ENCODE measurements at places on chromosomes 7 and 10. TPM values are rescaled to one million over a fixed set of nuclear protein-coding genes. Genes with fewer than 3 reads are reported as not detected.
A peak's percentile ranks its signal among the peaks of the same experiment; 100 is the strongest.

CHAT gene
- not detected for total RNA-seq

AKR1E2 gene
- total RNA-seq: 15.5 TPM

DNA sequence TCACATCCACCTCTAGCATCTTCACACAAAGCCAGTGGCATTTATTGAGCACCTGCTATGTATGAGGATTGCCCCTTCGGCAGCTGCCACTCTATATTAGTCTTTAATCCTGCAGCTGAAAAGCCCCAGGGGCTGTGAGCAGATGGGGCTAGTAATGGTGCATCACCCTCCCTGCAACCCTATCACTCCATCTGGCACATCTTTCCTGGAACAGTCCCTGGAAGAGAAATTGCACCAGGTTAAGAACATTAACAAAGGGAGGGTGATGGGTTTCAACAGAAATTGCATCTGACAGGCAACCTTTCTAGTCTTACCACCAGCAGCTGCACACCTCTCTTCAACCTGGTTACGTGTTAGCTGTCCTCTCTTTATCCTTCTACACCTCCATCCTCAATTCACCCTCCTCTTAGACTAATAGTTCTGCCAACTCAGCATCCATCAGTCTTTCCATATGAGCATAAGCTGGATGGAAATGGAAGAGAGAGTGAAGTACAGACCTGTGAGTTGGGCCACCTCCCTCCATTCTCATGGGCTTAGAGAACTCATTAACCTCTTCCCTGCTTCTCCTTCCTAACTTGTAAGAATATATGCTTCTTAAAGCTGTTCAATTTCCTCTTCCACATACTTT is 168.6 kb upstream of the NEBL start:
- no peak for DNase-seq
- H3K27me3 ChIP-seq: no peaks in the 10 kb centered on the region
- H3K27ac ChIP-seq: no peak overlapping the region
- H3K4me3 ChIP-seq: no peak overlapping the region

DNA sequence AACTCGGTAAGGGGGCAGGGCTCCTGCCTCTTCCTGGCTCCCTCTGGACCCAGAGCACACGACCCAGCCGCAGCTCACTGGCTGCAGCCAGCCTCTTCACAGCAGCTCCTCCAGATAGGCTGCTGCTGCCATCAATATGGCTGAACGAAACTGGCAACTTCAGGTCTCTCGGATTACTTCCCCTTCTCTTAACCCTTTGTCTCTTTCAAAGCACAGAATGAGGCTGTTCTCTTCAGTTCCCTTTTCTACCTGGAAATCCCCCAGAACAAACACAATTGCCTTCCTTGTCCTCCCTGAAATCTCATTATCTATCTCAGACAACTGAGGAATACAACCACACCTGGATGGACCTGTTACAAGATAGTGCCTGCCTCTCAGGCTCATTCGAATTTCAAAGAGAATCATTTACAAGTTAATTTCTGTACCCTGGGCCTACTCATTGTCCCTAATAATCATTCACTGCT is 193.4 kb upstream of the MBL2 start:
- no peak overlapping the region for H3K27ac ChIP-seq
- no peak overlapping the region for H3K4me3 ChIP-seq
- no peaks in the 10 kb centered on the region for H3K4me1 ChIP-seq
- H3K36me3 ChIP-seq: no peaks in the 10 kb centered on the region
- no peak for DNase-seq

DNA sequence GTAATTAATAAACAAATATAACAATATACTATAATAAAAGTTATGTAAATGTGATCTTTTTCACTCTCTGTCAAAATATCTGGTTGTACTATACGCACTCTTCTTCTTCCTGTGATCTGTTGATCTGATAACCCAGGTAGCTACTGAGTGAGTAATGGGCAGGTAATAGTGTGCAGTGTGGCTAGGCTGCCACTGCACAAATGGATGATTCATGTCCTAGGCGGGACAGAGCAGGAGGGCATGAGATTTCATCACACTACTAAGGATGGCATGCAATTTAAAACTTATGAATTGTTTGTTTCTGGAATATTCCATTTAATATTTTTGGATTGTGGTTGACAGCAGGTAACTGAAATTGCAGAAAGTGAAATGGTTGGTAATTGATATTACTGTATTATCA is 44.5 kb downstream of the TAS2R16 start:
- H3K27me3 ChIP-seq: no peaks in the 10 kb centered on the region
- no peak for DNase-seq
- H3K27ac ChIP-seq: no peak overlapping the region
- H3K4me1 ChIP-seq: no peaks in the 10 kb centered on the region
- no peak overlapping the region for H3K4me3 ChIP-seq

GRCh38 chr10:124239134-124239533 is 145.7 kb upstream of the CHST15 start:
- no peaks in the 10 kb centered on the region for H3K27me3 ChIP-seq
- no peaks in the 10 kb centered on the region for H3K4me1 ChIP-seq
- no peak overlapping the region for H3K4me3 ChIP-seq

GRK5 gene
- 20.1 TPM for total RNA-seq

OR2A5 gene
- total RNA-seq: not detected

DNA sequence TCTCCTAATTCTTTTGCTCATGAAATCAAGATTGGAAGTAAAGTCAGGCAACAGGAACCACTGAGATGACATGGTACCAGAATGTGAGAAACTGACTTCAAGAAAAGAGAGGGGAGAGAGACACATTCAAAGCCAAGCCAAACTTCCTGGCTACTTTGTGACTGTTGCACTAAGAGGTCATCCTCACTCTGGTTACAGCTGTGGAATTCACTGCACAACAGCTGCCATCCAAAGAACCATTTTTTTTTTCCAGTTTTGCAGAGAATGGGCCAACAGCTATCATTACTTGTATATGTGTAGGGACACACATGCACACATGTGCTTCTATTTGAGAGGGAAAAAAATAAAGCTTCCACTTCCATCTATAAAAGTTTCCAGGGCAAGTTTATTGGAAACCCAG is 203.5 kb downstream of the GLI3 start:
- no peaks in the 10 kb centered on the region for H3K4me1 ChIP-seq
- H3K4me3 ChIP-seq: no peak overlapping the region
- H3K27ac ChIP-seq: no peak overlapping the region

GRCh38 chr10:5434017-5434753 is 21.8 kb downstream of the NET1 start:
- no peaks in the 10 kb centered on the region for H3K27me3 ChIP-seq
- H3K36me3 ChIP-seq: no peaks in the 10 kb centered on the region
- H3K27ac ChIP-seq: no peak overlapping the region
- H3K4me3 ChIP-seq: no peak overlapping the region
- no peaks in the 10 kb centered on the region for H3K4me1 ChIP-seq

DNAJC1 gene
- total RNA-seq: 92.2 TPM

NODAL gene
- total RNA-seq: not detected

- no peaks in the 10 kb centered on the region for H3K27me3 ChIP-seq
- no peaks in the 10 kb centered on the region for H3K36me3 ChIP-seq
- H3K27ac ChIP-seq: peak overlapping the region; percentile 36
Observed at GRCh38 chr10:17682236-17682946, 38.4 kb downstream of the STAM start.

GRCh38 chr7:107725138-107725740 is 18.7 kb upstream of the CBLL1 start:
- H3K4me1 ChIP-seq: no peaks in the 10 kb centered on the region
- no peaks in the 10 kb centered on the region for H3K27me3 ChIP-seq
- DNase-seq: no peak
- no peak overlapping the region for H3K27ac ChIP-seq
- H3K36me3 ChIP-seq: no peaks in the 10 kb centered on the region
- no peak overlapping the region for H3K4me3 ChIP-seq

TBX20 gene
- not detected for total RNA-seq

GRCh38 chr7:54917613-54918391 is 101.0 kb upstream of the EGFR start:
- H3K4me1 ChIP-seq: peaks cover 12% of the 10 kb centered on the region
- H3K27me3 ChIP-seq: no peaks in the 10 kb centered on the region
- no peak for DNase-seq

STK31 gene
- total RNA-seq: not detected

- no peaks in the 10 kb centered on the region for H3K27me3 ChIP-seq
- no peak overlapping the region for H3K4me3 ChIP-seq
- no peak overlapping the region for H3K27ac ChIP-seq
- H3K4me1 ChIP-seq: no peaks in the 10 kb centered on the region
- no peaks in the 10 kb centered on the region for H3K36me3 ChIP-seq
Observed at GRCh38 chr10:29009464-29009863, 279.4 kb upstream of the LYZL1 start.

DNA sequence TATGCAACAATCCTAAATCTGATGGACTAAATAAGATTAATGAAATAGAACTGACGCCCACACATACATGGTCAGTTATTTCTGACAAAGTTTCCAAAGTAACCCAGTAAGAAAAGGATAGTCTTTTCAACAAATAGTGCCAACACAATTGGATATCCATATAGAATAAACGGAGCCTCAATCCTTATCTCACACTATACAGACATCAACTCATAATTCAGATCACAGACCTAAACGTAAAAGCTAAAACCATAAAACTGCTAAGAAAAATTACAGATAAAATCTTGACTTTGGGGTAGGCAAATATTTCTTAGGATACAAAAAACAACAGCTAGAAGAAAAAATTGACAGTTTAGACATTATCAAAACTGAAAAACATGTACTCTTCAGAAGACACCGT is 8.5 kb downstream of the CACUL1 start:
- H3K36me3 ChIP-seq: no peaks in the 10 kb centered on the region
- peaks cover 57% of the 10 kb centered on the region for H3K4me1 ChIP-seq
- DNase-seq: no peak
- H3K27ac ChIP-seq: no peak overlapping the region

- no peak overlapping the region for H3K27ac ChIP-seq
- peaks cover 26% of the 10 kb centered on the region for H3K4me1 ChIP-seq
- no peaks in the 10 kb centered on the region for H3K36me3 ChIP-seq
- no peak overlapping the region for H3K4me3 ChIP-seq
- H3K27me3 ChIP-seq: no peaks in the 10 kb centered on the region
- DNase-seq: no peak
Observed at GRCh38 chr10:100183481-100183880, 2.3 kb downstream of the ERLIN1 start.

- no peaks in the 10 kb centered on the region for H3K27me3 ChIP-seq
- no peak overlapping the region for H3K4me3 ChIP-seq
- no peak overlapping the region for H3K27ac ChIP-seq
- no peaks in the 10 kb centered on the region for H3K36me3 ChIP-seq
Observed at GRCh38 chr10:48459270-48460150, 145.4 kb downstream of the ARHGAP22 start.

- H3K36me3 ChIP-seq: peaks cover 13% of the 10 kb centered on the region
- H3K4me1 ChIP-seq: no peaks in the 10 kb centered on the region
- no peak overlapping the region for H3K4me3 ChIP-seq
- no peaks in the 10 kb centered on the region for H3K27me3 ChIP-seq
Observed at GRCh38 chr10:94353336-94353735, 9.4 kb downstream of the NOC3L start.

DNA sequence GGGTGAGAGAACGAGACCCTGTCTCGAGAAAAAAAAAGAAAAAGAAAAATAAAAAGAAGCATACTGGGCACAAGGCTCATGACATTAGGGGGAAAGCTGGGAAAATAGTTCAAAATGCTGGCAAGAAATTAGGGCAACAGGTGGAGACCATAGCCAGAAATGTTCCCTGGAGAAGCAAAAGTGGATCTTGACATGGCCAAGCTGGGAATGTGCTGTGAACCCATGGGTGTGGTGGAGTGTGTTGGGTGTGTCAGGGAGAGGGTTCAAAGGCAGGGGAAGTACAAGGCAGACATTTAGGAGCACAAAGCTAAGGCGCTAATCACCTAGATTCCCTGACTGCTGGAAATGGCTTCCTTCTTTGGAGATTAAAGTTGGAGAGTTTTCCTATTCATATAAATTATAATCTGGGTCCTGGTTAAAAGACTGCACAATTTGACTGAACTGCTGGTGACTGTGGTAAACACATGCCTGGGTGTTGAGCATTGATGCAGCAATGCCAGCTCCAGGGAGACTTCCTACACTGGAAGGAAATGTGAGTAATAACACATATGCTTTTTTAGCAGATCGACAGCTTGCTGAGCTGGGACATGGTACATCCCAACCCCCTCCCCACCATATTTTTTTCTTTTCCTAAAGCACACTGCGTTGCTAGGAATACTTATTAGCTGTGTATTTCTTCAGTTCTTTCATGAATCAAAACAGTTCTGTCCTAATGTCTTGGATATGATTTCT is 70.1 kb upstream of the ARHGAP21 start:
- no peaks in the 10 kb centered on the region for H3K4me1 ChIP-seq
- H3K36me3 ChIP-seq: no peaks in the 10 kb centered on the region
- no peak overlapping the region for H3K4me3 ChIP-seq
- no peak overlapping the region for H3K27ac ChIP-seq

WNT8B gene
- not detected for total RNA-seq

STYXL1 gene
- total RNA-seq: 30.7 TPM

DNA sequence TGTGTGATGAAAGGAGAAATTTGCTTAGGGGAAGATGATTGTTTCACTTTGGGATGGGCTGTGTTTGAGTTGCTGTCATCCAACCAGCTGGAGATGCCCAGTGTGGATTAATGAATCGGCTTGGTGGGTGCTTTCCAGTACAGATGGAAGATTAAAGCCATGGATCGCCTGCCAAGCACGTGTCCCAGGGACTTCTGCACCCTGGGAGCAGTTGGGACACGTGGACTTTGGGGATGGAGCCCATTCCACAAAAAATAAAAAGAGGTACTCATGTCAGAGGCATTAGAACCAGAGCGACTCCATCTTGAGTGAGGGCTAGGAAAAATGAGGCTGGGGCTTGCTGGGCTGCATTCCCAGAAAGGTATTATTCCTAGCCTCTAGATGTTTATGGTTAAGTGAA is 29.3 kb upstream of the PRLHR start:
- no peak overlapping the region for H3K27ac ChIP-seq
- no peaks in the 10 kb centered on the region for H3K36me3 ChIP-seq
- no peak overlapping the region for H3K4me3 ChIP-seq
- no peaks in the 10 kb centered on the region for H3K27me3 ChIP-seq

- no peaks in the 10 kb centered on the region for H3K4me1 ChIP-seq
- H3K27ac ChIP-seq: no peak overlapping the region
- no peak overlapping the region for H3K4me3 ChIP-seq
- no peak for DNase-seq
- no peaks in the 10 kb centered on the region for H3K27me3 ChIP-seq
Observed at GRCh38 chr7:27438881-27439589, 196.4 kb downstream of the EVX1 start.

GRCh38 chr7:20456701-20457100 is 126.0 kb downstream of the ITGB8 start:
- H3K36me3 ChIP-seq: no peaks in the 10 kb centered on the region
- H3K4me3 ChIP-seq: no peak overlapping the region
- no peaks in the 10 kb centered on the region for H3K4me1 ChIP-seq
- no peaks in the 10 kb centered on the region for H3K27me3 ChIP-seq
- H3K27ac ChIP-seq: no peak overlapping the region
- DNase-seq: no peak
